ENCODE measurements at places on chromosomes 13 and 19.
A peak's percentile ranks its signal among the peaks of the same experiment; 100 is the strongest.

DNA sequence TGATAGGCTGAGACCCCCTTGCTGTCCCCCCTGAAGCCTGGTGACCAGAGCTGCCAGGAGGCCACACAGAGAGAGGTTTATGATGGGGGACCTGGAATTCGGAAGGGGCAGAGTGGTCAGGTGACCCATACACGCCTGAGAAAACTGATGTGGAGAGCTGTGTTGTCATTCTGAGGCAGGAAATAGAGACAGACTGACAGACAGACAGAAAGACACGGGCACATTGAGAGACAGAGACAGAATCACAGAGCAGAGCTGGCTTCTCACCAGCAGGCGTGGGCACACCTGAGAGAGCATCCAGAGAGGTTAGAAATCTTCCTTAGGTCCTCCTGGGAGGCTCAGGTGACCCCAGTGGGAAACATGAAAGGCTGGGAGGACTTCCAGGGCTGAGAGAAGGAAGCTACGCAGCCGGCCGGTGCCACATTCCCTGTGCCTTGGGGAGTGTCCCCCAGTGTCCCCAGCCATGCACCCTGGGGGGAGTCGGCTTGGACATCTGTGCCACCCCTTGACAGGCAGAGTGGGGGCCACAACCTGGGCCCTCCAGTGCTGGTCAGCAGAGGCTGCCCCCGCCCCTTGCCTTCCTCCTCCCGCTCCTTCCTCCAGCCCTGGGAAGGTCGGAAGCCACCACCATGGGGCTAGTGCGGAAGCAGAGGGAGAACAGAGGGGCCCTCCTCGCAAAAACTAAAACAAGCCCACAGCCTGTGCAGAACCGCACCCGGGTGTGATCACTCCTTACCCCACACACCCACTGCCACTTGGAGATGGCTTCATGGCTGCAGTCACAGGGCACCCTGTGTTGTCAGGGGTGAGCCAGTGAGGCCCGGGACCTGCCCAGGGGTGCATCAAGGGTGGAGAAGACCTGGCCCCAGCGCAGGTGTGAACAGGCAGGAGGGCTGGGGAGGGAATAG lies 2.2 kb downstream of the FFAR1 start:
- peak; percentile 14 for DNase-seq

- DNase-seq = no peak
These were observed 71.1 kb upstream of the KLF12 start for GRCh38 chr13:74205313-74205690.

DNA sequence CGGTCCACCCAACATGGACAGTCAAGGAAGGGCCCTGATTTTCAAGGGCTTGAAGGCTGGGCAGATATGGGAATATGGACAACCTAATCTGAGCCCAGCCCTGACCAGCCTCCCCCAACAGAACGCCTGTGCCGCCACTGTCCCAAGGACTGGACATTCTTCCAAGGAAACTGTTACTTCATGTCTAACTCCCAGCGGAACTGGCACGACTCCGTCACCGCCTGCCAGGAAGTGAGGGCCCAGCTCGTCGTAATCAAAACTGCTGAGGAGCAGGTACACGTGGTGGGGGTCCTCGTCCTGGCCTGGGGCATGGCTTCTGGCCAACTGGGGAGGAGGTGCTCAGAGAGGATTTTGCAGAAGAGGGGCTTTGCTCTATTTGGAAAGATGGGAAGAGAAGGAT lies 3.5 kb downstream of the CLEC4M start:
- no peak for DNase-seq

GRCh38 chr19:36916991-36917390 lies 859 bp downstream of the ZNF568 start:
- no peak for DNase-seq

DNA sequence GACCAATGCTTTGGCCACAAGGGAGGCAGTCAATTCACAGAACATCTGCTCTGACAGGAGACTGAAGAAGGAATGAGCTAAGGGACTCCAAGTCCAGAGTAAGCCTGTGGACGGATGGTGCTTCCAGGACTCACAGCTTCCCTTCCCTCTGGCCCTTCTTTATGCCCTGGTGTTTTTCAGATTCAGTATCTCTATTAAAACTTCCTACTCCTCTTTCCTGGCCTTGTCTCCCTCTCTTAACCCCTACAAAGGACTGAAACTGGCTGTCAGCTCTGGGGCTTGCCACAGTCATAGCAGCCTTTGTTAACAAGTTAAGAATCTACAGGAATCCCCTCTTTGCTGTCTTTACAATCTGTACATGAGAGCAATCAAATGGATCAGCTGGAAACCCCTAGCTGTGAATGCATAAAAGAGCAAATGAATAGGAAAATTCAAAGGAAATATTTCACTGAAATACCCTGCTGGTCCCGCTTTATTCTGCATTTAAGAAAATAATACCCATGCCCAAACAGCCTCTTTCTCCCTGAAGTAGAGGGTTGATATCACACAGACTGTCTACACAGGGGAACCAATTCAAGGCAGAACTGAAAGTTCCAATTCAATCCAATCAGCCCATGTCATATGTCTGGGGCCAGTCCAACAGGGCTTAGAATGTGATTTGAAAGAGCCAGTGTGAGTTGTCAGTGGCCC lies 192.3 kb downstream of the MZT1 start:
- no peak for DNase-seq

GRCh38 chr13:42048684-42049453 lies 421 bp downstream of the DGKH start:
- peak; percentile 75 for DNase-seq

- no peak for DNase-seq
These were observed 42.6 kb upstream of the ZDHHC20 start for GRCh38 chr13:21501686-21502085.

- DNase-seq = peak; percentile 59
These were observed 1.5 kb upstream of the RAB3A start for GRCh38 chr19:18205200-18205892.

- no peak for DNase-seq
These were observed 7.7 kb downstream of the ZNF543 start for GRCh38 chr19:57327993-57328392.

DNA sequence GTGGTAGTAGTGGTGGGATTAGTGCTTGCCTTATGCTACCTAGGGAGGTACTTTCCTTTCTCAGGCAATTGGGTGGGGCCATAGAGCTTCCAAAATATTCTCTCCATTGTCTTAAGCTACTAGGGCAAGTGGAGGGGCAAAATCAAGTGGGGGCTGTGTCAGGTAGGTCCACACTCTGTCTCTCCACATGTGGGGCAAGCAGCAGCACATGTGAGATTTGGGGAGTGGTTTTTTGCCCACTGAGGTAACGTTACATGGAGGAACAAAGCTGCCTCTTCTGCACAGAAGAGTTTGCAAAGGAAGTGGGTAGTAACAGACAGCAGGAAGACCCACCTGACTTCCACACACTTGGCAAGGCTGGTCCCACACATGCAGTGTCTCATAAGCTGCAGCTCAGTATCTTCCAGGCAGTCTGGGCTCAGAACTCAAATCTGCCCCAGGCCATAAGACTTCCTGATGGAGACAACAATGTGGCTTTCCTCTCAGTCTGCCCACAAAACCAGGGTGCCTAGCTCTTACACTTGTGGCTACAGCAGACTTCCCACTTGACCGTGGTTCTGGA lies 1581.5 kb upstream of the PCDH20 start:
- DNase-seq = no peak

GRCh38 chr19:29943615-29944014 lies 1.6 kb downstream of the URI1 start:
- no peak for DNase-seq

- peak; percentile 82 for DNase-seq
These were observed 25.9 kb downstream of the GRIN2D start for GRCh38 chr19:48419158-48419920.

DNA sequence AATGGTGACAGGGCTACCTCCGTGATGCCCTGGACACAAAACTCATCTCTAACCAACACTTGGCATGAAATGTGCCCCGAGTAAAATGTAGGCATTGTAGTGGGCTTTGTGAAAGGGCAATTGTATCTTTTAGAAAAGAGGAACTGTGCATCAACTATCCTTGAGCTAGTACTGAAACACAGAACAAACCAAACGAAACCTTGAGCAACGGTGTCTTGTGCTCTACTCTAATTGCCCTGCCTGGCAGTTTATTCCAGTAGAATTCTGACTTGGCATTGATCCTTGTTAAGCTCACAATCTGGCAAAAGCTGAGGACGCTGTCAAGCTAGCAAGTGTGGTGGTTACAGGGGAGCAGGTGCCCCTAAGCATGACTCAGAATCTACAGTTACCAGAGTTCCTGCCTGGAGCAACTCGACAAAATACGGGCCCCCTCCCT lies 707.1 kb upstream of the SPRY2 start:
- DNase-seq = no peak

DNA sequence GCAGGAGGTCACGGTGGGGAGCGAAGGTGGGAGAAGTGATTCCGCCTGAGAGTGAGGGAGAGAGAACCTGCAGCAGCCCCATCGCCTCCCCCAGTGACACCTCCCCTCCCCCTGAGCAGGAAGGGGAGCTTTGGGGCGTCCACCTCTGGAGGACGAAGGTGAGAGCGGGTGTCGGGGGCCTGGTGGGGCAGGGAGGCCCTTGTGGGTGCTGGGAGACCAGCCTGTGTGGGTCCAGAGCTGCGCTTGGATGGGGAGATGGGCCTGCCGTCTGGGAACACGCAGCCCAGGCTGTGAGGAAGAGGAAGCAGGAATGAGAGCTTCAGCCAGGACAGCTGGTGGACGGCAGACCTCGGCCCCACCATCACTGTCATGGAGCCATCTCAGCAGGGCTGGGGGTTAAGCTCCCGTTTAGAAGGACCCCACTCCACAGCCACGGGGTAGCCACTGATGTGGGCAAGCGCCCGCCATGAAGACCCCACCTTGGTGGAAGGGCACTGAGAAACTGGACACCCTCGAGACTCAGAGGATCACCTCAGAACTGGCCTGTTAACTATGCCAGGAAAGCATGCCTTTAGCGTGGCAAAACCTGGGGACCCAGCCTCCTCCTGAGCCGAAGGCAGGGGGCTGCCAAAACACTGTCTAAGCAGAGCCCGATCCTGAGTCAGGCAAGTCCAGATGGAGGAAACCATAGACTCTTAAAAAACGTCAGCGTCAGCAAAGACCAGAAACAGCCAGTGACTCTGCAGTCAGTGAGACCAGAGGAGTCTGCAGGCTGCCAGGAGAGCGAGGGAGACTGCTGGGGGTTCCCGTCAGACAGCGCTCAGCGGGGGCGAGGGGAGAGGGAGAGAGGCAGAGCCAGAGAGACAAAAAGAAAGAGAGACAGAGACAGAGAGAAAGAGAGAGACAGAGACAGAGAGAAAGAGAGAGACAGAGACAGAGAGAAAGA lies 6.4 kb upstream of the PROZ start:
- DNase-seq = peak; percentile 47

DNA sequence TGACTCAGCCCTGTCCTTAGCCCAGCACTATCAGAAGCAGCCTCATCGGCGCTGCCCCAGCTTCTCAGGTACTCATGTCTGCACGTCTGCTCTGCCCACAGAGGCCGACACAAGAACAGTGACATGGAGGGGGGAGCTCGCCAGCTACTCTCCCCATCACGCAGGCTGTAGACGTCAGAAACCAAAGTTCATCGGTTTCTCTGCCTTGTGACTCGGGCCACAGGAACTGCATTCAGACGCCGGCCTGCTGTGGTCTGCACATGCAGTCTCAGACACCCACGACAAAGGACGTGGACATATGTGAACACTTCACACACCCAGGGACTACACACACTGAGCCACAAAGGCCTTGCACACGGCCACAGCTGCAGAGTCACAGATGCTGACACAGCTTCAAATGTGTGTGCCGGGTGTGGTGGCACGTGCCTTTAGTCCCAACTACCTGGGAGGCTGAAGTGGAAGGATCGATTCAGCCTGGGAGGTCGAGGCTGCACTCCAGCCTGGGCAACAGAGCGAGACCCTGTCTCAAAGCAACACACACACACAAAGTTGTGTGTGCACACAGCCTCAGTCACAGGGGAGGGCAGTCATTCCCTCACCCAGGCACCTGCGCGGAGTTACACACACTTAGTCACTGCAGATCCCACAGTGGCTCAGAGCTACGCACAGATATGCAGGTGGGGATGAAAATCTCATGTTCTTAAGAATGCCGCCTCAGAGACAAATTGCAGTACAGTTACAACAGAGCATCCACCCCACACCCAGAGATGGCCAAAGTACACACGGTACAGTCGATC lies 4.9 kb upstream of the ZFP36 start:
- peak; percentile 83 for DNase-seq

GRCh38 chr19:19911150-19911549 lies 10.4 kb downstream of the ZNF93 start:
- DNase-seq = no peak

DNA sequence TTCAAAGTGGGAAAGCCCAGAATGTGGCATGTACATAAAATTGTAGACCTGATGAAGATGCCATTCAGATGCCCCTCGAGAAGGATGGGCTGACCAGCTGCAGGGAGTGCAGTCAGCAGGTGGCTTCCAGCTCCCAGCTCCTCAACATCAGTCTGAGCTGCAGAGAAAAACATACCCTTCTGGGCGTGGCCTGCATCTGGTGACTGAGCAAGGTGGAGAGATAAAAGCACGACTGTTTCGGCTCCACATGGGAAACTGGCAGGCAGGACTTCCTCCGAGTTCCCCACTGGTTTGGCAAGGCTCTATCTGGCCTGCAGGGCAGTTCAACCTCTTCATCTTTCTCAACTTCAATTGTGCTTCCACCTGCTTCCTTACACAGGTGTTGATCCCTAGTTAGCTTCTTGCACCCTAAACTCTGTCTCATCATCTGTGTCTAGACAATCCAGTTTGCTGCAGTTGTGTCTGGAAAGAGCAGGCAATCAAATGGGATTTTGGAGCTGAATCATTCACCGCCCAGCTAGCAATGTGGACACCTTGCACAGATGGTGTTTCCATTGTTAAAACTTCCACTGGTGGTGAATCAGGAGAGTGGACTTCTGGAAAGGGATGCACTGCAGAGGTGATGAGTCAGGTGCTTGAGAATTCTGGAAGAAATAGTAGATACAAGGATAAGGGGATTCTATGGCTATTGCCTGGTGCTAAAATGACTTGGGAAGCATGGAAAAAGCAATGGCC lies 56.8 kb downstream of the POLR1D start:
- DNase-seq = no peak

DNA sequence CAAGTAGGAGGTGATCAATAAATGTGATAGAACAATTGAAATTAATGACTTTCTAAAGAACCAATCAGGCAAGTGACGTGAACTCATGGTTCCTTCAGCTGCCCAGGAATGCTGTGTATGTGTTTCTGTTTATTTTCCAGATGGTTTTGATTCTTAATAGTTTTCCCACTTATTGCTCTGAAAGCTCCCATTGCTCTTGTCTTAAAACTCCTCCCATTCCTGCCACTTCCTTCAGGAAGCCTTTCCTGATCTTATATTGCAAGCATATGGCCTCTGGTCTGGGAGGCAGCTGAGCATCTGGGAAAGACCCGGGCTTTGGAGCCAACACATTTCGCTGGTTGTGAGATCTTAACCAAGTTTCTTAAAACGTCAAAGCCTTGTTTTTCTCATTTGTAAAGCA lies 17.1 kb upstream of the LATS2 start:
- no peak for DNase-seq

GRCh38 chr13:105073041-105073440 lies 1462.4 kb downstream of the EFNB2 start:
- DNase-seq = no peak

DNA sequence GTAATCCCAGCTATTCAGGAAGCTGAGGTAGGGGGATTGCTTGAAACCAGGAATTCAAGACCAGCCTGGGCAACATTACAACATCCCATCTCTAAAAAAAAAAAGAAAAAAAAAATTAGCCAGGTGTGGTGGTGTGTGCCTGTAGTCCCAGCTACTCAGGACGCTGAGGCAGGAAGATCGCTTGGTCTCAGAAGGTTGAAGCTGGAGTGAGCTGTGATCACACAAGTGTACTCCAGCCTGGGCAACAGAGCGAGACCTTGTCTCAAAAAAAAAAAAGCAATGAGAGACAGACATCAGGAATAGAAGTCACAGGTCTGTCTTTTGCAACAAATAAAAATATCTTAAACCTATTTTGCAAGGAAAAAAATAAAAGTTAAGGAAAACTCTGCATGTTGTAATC lies 23.3 kb downstream of the TMEM38A start:
- DNase-seq = no peak

Measured in natural killer cell (primary cell).